ENCODE measurements at places on chromosomes 2 and 18.
A peak's percentile ranks its signal among the peaks of the same experiment; 100 is the strongest.

DNA sequence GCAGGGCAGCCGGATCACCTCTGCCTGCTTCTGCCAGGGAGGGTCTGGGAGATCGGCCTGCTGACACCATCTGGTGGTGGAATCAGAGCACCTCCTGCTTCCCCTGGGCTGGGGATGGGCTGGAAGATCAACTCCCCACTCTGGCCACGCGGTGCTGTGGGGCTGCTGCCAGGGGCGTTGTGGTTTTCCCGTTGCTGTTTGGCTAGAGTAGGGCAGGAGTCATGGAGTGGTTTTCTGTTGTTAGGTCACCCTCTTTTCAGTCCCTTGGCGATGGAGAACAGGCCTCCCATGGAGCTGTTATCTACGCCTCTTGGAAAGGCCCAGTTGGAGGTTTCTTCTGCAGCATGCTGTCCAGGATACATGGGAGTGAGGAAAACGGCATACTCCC is 15.2 kb downstream of the BCL2L11 start:
- DNase-seq: no peak

DNA sequence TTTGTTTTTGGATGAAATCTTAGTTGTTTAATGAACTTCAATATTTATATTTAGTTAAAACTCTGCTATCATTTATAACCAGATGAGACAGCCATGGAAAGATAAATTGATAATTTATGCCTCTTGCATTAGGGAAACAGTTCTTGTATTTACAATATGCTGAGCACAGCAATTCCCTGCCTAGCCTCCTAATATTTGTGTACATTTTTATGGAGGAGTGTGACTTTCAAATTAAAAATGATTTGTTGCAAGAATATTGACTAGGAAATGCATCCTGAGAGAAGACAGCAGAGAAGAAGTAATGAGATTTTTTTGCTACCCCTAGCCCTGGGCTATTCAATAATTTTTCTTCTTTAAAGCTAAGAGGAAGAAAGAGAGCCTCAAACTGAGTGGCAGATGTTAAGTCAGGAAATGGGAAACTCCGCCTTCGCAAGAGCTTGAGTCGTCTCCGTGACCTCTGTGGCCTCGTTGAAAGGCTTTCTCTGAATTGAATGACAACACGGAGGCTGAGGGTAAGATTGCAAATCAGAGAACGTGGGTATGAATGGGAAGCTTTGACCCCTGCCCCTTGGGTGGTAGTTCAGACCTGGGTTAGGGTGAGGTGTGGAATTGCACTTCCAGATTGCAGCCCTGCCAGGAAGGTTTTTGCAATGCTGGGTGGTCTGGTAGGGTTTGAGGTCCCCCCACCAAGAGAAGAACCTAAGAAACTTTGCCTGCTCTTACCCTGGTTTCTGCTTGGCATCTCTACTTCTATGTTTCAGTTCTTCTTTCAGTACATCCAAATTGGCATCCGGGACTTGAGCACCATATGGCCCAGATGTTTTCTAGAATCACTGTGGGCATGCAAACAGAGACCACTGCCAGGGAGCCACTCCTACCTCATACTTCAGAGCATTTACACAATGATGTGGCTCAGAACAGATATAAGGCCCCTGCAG is 210.3 kb upstream of the RBMS1 start:
- DNase-seq: no peak

DNA sequence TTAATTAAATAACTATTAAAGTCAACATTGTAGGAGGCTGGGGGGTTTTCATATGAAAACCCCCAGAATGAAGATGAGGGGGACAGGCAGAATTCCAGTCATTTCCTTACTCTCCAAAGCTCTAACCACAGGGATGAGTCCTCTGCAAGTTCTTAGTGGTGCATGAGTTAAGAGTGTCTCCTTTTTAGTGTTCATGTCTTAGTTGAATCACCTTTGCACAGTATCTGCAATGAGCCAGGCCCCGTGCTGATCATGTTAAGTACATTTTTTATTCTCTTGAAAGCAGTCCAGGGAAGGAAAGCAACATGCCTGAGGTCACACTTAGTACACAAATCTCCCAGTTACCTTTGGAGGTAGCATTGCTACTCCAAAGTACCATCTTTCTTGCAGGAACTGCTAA is 25.7 kb upstream of the MSGN1 start:
- no peak for DNase-seq

DNA sequence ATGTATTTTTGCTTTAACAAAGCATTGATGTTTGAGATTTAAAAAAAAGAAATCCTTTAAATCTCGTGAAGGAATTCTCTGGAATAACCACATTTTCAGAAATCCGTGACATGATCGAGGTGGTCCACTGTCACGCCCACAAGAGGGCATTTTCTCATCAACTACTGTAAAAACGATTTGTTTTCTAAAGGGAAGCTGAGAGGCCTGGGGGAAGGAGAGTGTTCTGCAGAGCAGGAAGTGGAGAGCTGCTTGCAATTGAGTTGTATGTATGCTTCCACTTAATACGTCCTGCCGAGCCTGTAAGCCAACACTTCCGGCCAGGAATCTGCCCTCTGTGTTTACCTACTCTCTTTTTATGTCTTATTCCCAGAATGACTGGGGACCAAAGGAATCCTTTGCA is 19.4 kb downstream of the KLHL29 start:
- no peak for DNase-seq

DNA sequence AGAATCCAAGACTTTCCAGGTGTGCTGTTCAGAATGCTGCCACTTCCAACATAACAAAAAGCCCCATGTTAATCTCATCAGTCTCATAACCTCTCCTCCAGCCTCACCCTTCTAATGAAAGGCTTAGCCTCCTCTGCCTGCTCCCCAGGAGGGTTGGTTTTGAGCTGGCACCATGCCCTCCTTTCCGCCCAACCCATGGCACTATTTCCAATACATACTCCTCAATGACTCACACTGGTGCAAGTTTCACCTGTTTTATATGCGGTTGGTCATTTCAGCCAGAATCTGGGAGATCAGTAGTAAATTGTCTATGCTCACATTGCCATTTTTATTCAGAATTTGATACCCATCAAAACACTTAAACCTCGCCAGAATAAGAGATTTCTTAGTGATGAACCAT is 157.6 kb upstream of the NRP2 start:
- DNase-seq: no peak

DNA sequence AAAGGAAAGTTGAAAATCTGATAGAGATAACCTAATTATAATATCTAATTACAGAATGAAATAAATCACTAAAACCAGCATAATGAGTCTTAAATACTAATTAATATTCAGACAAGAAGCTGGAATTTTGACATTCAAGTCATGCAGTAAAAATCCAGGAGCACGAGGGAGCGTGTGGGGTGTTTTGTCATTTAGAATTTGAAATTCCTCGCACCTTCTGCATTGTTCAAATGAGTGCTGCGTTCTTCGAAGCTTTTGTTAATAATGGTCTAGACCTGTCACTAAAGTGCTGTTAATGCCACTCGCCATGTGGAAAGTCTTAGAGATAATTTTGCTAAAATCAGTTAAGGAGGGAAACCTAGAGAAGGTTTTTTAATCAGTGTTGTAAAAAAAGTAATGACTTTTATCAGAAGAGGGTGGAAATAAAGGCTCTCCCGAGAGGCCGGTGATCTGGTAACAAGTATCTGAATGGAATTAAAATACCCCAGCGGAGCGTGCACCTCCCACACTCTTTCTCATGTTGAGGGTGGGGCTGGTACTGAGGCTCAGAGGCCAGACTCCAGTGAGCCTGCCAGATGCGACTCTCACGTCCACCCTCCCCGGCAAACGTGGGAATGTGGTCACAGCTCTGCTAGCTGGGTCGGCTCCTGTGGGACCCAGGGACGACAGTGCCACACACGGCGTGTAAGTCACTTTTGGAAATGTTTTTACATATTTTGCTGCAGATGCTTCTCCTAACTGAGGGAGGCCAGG is 69.4 kb upstream of the MYT1L start:
- DNase-seq: no peak

GRCh38 chr2:203080447-203081045 is 65.9 kb downstream of the NBEAL1 start:
- no peak for DNase-seq

- DNase-seq: no peak
Observed at GRCh38 chr2:85830645-85831044, 58.1 kb downstream of the ST3GAL5 start.

GRCh38 chr2:7707723-7708122 is 790.5 kb downstream of the RNF144A start:
- no peak for DNase-seq

DNA sequence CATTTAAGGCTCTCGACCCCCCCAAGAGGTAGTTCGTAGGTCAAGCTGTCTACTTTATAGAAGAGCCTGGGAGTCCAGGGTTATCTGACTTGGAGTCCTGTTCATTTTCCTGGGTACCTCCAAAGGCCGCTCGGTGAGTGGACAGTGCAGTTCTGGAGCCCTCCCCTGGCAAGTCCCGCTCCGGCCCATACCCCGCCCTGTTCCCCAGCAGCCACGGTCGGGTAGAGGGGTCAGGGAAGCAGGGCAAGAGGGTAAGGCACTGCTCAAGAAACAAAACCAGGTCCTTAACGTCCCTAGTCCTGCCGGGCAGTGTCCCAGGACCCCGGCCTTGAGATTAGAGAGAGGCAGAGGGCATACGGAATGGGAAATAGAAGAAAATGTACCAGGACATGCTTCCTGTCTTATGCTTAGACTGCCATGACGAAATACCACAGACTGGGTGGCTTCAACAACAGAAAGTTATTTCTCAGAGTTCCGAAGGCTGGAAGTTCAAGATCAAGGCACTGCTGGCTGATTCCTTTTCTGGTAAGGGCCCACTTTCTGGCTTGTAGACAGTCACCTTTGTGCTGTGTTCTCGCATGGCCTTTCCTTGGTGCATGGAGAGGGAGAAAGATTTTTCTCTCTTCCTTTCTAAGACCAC is 5.4 kb upstream of the HPCAL1 start:
- DNase-seq: no peak

DNA sequence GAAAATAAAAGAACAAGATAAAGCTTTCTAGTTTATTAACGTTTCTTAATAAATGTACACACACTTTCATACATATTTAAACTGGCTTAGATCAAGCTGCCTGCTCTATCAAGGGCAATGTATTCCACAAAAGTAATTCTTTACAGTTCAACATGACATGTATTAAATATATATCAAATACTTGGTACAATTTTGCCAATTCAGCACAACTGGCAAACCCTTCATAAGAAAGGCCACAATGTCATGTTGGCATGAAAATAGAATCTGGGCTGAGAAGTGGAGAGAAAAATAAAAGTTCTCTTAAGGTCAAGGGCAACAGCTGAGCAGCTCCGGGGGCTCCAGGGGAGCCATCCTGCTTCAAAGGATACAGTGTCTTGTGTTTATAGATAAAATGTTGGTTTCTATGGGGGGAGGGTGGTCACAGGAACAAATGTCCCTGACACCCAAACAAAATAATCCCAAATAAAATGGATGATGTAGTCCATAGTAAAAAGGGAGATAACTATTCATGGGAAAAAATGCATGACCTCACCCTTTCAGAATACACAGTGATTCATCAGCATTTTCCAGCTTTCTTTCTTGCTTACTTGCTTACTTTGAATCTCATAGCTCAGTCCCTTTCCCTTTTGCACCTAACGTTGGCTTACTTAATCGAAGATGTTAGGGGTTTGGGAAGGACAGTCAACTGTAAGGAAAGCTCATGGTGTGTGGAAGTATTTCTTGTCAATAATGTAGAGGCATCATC is 494.9 kb downstream of the NYAP2 start:
- DNase-seq: no peak

DNA sequence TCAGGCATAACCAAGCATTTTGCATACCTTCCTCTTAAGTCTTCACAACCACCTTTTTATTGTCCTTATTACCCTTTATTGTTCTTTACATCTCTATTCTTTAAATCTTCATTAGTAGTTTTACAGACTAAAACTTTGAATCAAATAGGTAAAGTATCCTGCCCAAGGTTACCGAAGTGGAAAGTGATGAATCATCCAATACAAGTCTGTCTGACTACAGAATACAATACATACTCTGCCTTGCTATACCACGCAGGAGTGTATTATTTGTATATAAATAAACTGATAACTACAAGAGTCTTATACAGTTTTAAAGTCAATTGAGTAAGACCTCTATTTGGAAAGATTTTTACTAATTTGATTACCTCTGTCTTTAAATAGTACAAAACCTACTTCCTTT is 196.0 kb downstream of the ZEB2 start:
- no peak for DNase-seq

GRCh38 chr2:147623328-147623727 is 221.5 kb upstream of the ACVR2A start:
- DNase-seq: no peak

- no peak for DNase-seq
Observed at GRCh38 chr2:151862700-151863099, 34.5 kb upstream of the ARL5A start.

- peak; percentile 41 for DNase-seq
Observed at GRCh38 chr2:148509288-148509902, 135.2 kb upstream of the EPC2 start.

GRCh38 chr2:139730197-139730596 is 950.0 kb upstream of the NXPH2 start:
- DNase-seq: no peak

GRCh38 chr2:238231251-238231793 is 8.5 kb downstream of the HES6 start:
- DNase-seq: peak; percentile 60

GRCh38 chr2:2007551-2008501 is 263.5 kb upstream of the PXDN start:
- DNase-seq: no peak

DNA sequence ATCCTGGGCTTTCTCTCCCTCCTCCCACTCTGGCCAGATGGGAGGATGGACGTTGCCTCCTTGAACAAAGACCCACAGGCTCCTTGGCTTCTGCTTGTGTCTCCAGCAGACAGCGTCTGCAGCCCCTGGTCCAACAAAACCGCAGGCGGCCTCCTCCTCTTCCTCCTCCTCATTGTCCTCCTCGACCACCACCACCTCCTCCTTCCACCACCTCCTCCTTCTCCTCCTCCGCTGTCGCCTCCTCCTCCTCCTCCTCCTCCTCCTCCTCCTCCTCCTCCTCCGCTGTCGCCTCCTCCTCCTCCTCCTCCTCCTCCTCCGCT is 45.7 kb upstream of the ALPP start:
- DNase-seq: no peak

GRCh38 chr2:209988010-209988409 is 14.4 kb upstream of the RPE start:
- no peak for DNase-seq

- no peak for DNase-seq
Observed at GRCh38 chr2:41924709-41925408, 123.0 kb upstream of the PKDCC start.

- DNase-seq: no peak
Observed at GRCh38 chr2:134234535-134234934, 19.3 kb upstream of the MGAT5 start.

DNA sequence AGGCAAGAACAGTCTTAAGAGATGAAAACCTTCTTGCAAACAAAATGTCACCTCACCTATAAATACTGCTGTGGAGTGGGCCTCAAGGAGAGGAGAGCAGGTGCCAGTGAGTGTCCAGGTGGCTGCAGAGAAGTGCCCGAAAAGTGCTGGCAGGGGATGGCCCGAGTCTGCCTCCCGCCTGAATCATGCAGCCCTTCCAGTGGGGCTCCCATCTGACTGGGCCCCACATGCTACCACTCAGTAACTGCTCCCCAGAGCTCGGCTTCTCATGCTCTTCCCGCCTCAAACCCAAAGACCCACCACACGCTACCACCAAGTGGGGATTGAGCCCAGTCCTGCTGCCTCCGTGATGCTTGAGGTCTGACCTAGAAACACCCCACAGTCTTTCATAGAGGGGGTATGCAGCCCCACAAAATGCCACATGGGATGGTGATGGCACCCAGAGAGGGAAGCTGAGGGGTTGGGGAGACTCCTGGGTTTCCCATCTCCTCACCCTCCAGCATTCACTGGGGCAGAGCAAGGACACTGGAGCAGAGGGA is 7.4 kb downstream of the HS6ST1 start:
- no peak for DNase-seq

Data from stimulated activated CD8-positive, alpha-beta memory T cell treated with anti-CD3 and anti-CD28 coated beads, Interleukin-15, amount 100 ng/mL, for 24 hours (primary cell).